ENCODE measurements at places on chromosomes 12 and 14. TPM values are rescaled to one million over a fixed set of nuclear protein-coding genes. Genes with fewer than 3 reads are reported as not detected.

Gene ALDH1L2
- total RNA-seq: 1.5 TPM

- DNase-seq: peak; percentile 43
Measured at GRCh38 chr12:50825372-50825838, 17.3 kb upstream of the TMPRSS12 start.

Gene P2RX2
- total RNA-seq: not detected

GRCh38 chr14:99159341-99160340 is 112.4 kb downstream of the BCL11B start:
- no peak for DNase-seq

- DNase-seq: no peak
Measured at GRCh38 chr12:52081263-52081733, 1.8 kb downstream of the SMIM41 start.

Gene PIP4P1
- 35.4 TPM for total RNA-seq

DNA sequence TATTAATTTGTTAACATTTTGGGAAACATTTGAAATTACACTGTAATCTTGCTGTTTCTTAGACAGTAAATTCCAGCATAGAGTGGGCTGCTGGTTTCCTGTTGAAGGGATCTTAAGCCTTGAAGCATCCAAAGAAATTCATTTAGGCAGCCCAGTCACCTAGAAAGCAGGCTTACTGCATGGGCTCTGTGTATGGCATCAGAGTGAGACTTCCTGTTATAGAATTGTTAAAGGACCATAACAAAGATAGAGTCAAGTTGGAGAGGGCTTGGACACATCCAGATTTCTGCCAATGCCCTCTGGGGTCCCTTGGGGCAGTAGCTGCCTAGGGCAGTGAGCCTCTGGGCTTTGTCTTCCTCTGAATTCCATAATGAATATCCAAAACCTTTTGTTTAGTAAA is 149.2 kb downstream of the DYRK2 start:
- DNase-seq: no peak

DNA sequence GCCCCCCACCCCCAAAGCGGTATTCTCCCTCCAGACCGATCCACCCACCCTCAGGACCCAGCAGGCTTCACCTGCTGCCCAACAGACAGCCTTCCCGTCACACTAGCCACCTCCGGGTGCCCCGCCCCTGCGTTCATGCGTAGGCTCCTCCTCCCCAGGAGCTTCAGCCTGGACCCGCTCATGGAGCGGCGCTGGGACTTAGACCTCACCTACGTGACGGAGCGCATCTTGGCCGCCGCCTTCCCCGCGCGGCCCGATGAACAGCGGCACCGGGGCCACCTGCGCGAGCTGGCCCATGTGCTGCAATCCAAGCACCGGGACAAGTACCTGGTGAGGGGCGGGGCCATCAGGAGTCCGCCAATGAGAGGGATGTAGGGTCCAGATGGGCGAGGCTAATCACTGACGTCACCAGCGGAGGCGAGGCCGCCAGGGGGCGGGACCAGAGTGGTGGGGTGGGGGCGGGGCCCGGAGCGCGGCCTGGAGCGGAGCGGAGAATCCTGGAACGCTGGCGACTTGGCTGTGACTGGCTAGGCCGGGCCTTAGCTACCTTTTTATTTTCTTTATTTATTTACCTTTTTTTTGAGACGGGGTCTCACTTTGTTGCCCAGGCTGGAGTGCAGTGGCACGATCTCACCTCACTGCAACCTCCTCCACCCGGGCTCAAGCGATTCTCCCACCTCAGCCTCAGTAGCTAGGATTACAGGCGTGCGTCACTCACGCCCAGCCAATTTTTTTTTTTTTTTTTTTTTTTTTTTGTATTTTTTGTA is 4.4 kb downstream of the TNS2 start:
- DNase-seq: peak; percentile 94

- DNase-seq: no peak
Measured at GRCh38 chr12:100476013-100476751, 2.5 kb downstream of the NR1H4 start.

DNA sequence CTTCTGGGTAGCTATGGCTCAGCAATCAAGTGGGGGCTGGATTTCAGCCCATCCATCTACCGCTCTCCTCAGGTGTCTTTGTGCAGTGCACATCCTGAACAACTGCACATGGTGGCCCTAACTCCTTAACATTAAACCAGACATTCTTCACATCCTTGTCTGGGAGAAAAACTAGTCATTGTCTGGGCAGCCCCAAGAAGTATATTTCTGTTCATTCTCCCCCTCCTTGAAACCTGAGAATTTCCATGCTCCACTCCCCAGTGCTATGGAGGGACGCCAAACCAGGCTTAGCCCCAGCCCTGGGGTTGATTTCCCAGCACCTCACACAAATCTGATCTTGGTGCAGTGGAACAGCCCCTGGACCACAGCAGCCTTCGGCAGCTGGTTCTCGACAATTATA is 13.4 kb downstream of the MYL2 start:
- no peak for DNase-seq

- DNase-seq: no peak
Measured at GRCh38 chr14:21302013-21302835, 22.3 kb downstream of the RPGRIP1 start.

GRCh38 chr14:66085665-66086064 is 400.5 kb upstream of the CCDC196 start:
- no peak for DNase-seq

DNA sequence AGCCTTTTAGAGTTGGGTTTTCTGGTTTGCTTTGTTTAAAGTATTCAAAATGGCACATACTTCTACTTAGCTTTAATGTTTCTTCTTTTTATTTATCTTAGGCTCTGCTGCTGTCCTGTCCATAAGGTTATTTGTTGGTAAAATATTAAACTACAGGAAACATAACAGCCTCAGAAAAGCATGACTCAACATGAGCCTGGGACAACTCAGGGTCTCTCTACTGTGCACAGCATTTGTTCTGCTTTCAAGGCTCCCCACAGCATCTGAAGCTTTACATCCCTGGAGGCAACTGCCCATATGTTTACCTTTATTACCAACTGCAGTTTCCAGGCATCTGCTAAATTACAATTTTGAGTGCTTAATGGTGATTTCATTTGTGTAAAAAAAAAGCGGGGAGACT is 954.2 kb upstream of the FBXO33 start:
- DNase-seq: no peak

- no peak for DNase-seq
Measured at GRCh38 chr14:21192447-21192822, 36.6 kb upstream of the OR5AU1 start.

Gene BDKRB2
- 0.49 TPM for total RNA-seq

Gene PLXNC1
- total RNA-seq: 0.25 TPM

- no peak for DNase-seq
Measured at GRCh38 chr12:58067610-58068387, 126.4 kb downstream of the ATP23 start.

Gene KRT81
- total RNA-seq: 0.84 TPM

- no peak for DNase-seq
Measured at GRCh38 chr14:68606176-68606575, 186.7 kb downstream of the ZFP36L1 start.

- DNase-seq: no peak
Measured at GRCh38 chr12:66047411-66048021, 83.0 kb downstream of the LLPH start.

DNA sequence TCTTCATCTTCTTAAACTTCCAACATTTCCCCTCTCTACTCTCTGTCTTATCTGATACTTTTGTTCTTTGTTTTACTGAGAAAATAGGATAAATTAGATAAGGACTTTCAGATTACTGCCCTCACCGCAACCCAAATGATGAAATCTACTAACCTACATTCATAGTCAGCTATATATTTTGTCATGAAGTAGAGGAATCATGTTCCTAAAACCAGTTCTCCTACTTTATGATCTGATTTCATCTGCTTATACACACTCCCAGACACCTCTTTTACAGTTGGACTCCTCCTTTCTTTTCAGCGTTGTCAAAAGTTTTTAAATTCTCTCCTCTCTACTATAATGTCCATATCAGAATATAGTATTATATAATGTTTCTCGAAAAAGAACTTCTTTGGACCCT is 29.7 kb downstream of the MGAT4C start:
- no peak for DNase-seq

GRCh38 chr12:119182701-119183493 is 4.2 kb downstream of the HSPB8 start:
- no peak for DNase-seq

- no peak for DNase-seq
Measured at GRCh38 chr12:71610031-71610795, 53.4 kb downstream of the ZFC3H1 start.

GRCh38 chr12:111440631-111441030 is 34.9 kb downstream of the SH2B3 start:
- no peak for DNase-seq

DNA sequence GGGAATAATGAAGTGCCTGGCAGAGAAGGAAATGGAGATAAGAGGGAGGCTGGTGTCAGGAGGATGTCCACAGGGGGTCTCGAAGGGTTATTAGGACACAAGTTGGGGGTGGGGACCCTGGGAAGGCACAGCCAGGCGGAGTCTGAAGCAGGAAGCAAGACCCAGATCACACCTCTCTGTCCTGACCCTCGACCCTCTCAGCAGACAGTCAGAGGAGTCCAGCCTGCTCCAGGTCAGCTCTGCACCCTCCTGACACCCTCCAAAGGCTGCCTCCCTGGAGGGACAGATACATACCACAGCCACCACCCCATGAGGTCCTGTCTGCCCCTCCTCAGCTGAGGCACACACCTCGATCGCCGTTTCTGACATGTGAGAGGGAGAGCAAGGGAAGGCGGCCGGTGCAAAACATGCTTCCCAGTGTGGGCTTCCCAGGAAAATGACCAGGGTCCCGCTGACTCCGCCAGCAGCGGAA is 9.0 kb downstream of the BCL11B start:
- DNase-seq: no peak

Gene TRHDE
- 2.9 TPM for total RNA-seq

GRCh38 chr12:47885012-47885501 is 19.7 kb downstream of the VDR start:
- DNase-seq: no peak

Gene NFE2
- total RNA-seq: 1.3 TPM

DNA sequence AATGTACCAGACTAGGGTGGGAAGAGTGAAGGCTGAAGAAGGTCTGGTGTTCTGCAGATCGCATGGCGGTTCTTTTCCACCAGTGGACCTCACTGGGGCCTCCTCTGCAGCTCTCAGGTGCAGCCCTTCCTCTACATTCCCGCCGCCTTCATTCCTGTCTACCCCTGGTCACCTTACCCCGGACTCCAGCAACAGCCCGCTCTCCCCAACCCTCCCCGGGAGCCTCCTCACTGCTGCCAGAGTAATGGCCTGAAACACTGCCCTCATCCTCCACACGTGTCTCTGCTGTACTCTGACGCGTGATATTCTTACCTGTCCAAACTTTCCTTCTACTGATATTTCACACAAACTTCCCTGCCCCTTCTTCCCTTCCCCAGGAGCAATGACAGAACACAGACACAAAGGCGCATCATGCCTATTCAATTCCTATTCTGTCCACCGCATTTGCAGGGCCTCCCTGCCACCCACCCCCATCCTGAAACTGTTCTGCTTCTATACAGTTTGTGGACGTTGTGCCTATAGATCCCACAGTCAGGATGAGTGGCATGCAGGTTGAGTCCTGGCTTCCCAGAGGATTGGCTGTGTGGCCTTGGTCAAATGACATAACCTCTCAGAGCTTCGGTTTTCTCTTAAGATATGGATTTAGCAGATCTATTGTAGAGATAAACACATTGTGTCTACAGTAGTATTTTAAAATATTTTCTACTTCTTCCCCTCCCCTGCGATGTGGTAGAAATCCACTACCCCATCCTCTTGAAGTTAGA is 1.7 kb upstream of the NUAK1 start:
- no peak for DNase-seq

DNA sequence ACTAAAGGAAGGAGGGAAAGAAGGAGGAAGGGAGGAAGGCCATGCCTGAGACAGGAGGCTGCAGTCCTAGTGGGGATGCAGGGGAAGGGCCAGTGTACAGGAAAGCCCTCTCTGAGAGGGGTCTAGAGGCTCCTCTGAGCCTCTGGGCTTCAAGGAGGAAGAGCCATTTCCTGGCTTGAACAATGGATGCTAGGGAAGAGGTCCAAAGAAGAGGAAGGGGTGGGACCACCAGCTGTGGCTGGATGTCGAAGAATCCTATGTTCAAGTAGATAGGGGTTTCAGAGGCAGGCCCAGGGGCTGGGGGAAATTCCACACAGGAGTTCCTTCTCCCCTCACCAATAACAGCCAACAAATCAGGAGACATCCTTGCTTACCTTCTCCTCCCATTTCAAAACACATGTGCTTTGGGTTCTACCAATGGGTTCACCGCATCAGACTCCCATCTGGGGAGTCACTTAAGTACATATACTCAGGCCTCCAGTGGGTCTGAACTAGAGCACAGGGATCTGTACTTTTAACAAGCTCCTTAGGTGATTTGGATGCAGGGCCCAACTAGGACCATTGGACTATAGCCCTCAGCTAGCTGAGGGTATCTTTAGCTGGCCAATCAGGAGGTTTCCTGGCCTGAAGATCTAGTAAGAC is 32.4 kb downstream of the PRPF40B start:
- no peak for DNase-seq

DNA sequence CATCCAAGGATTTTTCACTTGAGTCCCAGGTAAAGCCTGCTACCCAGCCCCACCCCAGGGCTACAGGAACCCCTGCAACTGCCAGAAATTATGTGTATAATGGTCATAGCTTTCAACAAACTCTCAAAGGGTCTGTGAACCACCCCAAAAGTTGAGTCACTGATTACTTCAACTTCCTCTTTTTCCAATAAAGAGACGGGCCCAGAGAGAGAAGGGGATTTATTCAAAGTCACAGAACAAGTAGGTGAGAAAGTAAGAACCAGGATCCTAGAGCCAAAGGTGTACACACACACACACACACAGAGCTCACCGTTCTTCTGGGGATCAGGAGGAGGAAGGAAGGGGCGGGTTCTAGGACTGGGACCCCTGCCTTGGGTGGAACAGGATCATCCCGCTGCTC is 4.8 kb upstream of the ITPK1 start:
- no peak for DNase-seq

DNA sequence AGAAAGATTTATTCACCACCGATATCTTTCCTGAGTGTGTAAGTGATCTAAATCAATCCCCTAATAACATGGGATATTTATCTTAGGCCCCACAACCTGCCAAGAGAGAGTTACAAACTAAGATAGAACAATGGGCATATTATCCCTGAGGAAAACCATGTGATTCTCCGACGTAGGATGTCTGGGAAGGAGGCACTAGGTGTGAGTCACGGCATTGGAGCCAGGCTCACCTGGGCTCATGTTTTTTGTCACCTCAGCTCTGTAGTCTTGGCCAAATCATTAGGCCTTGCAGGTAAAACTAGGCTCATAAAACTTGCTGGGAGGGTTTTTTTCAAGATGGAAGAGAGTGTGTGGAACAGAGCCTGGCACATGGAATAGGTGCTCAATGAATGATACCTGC is 129.7 kb upstream of the PLEKHG7 start:
- no peak for DNase-seq

DNA sequence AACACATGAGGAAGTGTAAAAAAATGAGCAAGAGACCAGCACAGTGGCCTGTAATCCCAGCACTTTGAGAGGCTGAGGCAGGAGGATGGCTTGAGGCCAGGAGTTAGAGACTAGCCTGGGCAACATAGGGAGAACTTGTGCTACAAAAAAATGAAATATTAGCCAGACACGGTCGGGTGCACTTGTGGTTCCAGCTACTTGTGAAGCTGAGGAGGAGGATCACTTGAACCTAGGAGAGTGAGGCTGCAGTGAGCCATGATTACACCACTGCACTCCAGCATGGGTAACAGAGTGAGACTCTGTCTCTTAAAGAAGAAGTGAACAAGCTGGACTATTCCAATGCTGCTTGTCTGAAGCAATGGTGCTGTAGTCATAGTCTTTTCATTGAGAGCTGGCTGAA is 36.3 kb upstream of the MAP3K9 start:
- no peak for DNase-seq

GRCh38 chr12:128969480-128970055 is 116.3 kb downstream of the GLT1D1 start:
- DNase-seq: no peak

Measured in HCT116 (cell line).